ENCODE measurements at places on chromosomes 7 and 10.

DNA sequence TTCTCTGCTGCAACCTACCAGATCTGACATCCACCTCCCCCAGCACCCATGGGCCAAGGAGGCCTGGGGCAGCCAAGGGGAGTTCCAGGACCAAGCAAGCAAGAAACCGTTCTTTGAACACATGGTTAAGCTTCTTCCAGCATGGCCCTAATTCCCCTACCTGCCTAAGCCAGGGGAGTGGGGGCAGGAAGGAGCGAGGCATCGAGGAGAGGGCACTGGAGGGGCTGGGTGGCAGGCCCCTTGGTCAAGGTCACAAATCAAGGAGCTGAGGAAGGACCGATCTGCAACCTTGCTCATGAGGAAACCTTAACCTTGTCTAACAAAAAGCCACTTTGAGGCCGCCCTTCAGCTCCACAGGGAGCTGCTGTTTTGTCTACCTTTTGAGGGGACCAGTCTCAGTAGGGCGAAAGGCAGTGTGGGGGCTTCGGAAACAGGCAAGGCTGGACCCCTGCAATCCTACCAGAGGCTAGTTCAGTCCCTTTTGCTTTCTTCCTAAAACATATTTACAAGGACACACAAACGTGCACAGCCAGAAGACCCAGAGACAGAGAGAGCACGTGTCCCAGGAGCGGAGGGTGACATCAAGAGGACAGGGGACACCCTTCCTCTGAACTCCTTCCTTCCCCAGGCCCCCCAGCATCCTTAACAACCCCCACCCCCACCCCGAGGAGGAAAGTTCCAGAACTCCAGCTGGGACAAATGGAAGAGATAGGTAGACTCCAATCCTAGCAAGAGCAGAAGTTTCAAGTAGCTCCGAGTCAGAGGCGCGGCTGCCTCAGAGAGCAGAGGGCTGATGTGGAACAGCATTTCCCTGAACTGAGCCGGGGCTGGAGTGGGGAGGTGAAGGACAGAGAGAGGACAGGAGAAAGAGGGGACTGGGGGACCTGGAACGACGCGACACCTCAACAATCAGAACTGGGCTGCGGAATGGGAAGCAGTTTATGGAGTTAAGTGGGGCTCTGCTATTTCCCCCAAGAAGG is 28.2 kb downstream of the SPOCK2 start:
- no peak for DNase-seq

DNA sequence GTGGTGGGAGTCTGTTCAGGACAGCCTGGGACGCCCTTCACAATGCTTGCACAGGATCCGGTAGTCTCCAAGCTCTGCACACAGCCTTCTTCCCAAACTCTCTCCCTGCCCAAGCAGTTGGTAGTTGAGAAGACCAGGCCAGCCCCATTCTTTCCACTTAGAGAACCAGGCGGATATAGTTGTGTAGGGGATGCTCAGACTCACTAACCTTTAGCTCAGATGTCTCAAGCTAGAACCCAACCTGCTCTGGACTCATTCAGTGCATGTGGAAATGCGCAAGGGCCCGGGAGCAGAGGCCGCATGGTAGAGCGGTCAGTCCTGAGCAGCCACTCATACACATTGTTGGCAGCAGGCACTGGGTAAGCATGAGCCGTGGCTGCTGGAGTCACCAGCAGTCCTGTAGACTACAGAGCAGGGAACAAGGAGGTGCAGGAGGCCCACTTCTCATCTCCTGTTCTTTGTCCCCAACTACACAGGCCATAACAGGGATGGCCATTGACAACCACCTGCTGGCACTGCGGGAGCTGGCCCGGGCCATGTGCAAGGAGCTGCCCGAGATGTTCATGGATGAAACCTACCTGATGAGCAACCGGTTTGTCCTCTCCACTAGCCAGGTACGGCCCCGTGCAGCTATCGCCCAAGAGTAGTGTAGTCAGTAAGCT is 17.2 kb upstream of the C10orf53 start:
- no peak for DNase-seq

DNA sequence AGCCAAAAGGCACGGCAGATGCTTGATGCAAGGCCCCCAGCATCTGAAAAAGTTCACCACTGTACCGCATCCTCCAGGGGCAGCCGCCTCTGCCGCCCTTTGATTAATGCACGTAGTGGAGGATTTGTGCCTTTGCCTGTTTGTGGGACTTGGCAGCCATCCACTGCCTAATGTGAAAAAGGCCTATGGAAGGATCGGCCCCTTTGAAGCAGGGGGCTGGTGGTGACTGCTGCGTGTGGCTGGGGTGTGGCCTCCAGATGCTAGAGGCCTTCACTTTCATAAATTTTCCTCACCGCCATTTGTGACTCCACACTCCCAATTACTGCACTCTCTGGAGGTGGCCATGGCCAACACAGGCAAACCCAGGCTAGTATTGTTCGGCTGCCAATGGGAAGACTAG is 226.0 kb downstream of the BMPER start:
- no peak for DNase-seq

- DNase-seq, result no peak
These were observed 85.5 kb upstream of the AKR1E2 start for GRCh38 chr10:4740471-4740870.

GRCh38 chr7:26185131-26185843 is 15.3 kb downstream of the HNRNPA2B1 start:
- DNase-seq, result peak; percentile 26

Data from SW 1271 (cell line).